Vagina (tissue), 2 donors: ENCODE measurements at places on chromosomes 7 and 10.

DNA sequence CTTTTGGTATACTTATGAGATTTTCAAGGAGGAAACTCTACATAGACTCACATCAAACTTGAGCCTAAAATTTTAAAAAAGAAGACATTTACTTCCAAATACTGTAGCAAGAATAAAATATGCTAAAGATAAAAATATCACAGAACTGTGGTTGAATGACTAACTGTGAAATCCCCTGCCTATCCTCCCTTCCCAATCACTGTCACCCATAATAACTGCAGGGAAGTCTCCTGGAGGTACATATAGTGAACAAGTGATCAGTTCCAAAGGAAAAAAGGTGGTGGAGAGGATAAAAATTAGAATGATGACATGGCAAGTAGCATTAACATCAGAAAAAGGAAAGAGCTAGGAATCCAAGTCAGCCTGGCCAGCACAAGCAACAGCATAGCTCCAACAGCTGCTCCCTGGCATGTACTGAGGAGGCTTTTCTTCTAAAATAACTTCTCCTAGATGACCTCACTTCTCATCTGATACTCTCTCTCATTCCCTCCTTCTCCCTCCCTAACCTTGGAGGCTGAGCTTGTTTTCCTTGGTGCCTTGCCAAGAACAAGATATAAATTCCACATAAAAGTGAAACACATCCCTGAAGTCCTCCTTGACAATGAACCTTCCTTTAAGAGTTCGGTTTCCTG, 124.0 kb downstream of the IQUB start:
- H3K27ac ChIP-seq: no peak overlapping the region
- DNase-seq: no peak
- no peak overlapping the region for H3K4me3 ChIP-seq

GRCh38 chr10:92208736-92209135, 82.1 kb downstream of the CPEB3 start:
- no peak for DNase-seq
- H3K4me1 ChIP-seq: peaks cover 19% of the 10 kb centered on the region
- no peak overlapping the region for H3K4me3 ChIP-seq

GRCh38 chr10:33236916-33237315, 97.6 kb downstream of the NRP1 start:
- H3K4me1 ChIP-seq: peaks cover 10% of the 10 kb centered on the region
- H3K36me3 ChIP-seq: no peaks in the 10 kb centered on the region
- no peak for DNase-seq
- no peak overlapping the region for H3K27ac ChIP-seq

GRCh38 chr10:27355918-27356573, 115.4 kb upstream of the ACBD5 start:
- no peaks in the 10 kb centered on the region for H3K27me3 ChIP-seq
- DNase-seq: no peak
- no peaks in the 10 kb centered on the region for H3K4me1 ChIP-seq
- no peak overlapping the region for H3K4me3 ChIP-seq
- H3K27ac ChIP-seq: no peak overlapping the region

GRCh38 chr7:45159296-45159695, 1.7 kb downstream of the RAMP3 start:
- H3K4me1 ChIP-seq: peaks cover 9% of the 10 kb centered on the region
- peaks cover 9% of the 10 kb centered on the region for H3K27me3 ChIP-seq
- no peak overlapping the region for H3K27ac ChIP-seq

- no peak overlapping the region for H3K27ac ChIP-seq
- no peaks in the 10 kb centered on the region for H3K4me1 ChIP-seq
- no peak overlapping the region for H3K4me3 ChIP-seq
- no peaks in the 10 kb centered on the region for H3K27me3 ChIP-seq
Observed at GRCh38 chr7:6164010-6164409, 108.4 kb downstream of the CYTH3 start.

DNA sequence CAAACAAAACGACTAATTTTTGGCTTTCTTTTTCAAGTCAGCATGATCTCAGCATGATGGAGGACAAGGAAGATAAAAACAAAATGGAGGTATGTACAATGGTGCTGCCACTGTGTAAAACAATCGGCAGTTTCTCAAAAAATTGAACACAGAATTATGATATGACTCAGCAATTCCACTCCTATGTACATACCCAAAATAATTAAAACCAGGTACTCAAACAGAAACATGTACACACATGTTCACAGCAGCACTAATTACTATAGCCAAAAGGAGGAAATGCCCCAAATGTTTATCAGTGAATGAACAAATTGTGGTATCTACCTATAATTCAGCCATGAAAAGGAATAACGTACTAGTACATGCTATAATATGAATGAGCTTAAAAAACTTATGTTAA, 29.9 kb downstream of the SNX13 start:
- H3K4me3 ChIP-seq: no peak overlapping the region
- no peaks in the 10 kb centered on the region for H3K27me3 ChIP-seq
- no peaks in the 10 kb centered on the region for H3K36me3 ChIP-seq
